ENCODE measurements at places on chromosomes 16 and 17. TPM values are rescaled to one million over a fixed set of nuclear protein-coding genes. Genes with fewer than 3 reads are reported as not detected.

- no peak for DNase-seq
Observed at GRCh38 chr16:51940183-51940582, 606.8 kb downstream of the TOX3 start.

The HIGD1B gene
- not detected for total RNA-seq

DNA sequence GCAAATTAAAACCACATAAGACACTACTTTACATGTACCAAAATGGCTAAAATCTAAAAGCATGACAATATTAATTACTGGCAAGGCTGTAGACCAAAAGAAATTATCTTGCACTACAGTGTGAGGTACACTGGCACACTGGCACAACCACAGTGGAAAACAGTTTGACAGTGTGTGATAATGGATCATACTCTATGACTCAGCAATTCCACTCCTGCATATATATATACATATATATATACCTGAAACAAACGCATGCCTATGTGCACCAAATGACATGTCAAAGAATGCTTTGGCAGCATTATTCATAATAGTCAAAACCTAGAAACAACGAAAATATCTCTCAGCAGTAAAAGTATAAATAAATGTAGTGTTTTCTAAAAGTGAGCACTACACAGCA, 4.6 kb upstream of the DYNLRB2 start:
- DNase-seq, result no peak

DNA sequence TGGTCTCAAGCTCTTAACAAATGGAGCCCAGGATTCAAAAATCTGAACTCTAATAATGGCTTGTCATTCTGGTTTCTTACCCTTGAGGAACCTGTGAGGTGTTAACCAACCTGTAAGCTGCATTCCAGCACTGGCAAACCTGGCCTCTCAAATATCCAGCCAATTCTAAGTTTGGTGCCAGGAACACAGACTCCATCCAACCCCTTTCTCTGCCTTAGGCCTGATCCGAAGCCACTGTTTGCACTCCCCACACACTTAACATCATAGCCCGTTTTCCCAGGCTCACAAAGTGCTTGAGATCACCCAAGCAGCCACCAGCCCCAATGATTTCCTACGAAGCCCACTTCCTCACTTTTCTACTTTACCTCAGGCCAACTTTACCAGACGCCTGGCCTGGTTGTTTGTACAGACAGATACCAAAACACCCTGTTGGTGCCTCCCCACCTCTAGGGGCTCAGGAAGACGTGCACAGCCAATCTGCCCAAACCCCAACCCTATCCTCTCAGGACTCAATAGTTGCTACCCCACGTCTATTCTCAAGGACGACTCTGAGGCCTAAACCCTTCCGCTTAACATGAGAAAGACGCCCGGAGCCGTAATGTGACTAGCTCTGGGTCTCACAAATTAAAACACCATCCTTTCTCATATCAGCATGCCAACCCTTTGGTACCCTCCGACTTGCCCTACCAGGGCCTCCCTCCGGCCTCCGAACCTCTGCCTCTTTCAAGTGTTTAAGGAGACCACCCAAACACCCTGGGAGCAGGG, 3.2 kb upstream of the PER1 start:
- DNase-seq, result no peak

DNA sequence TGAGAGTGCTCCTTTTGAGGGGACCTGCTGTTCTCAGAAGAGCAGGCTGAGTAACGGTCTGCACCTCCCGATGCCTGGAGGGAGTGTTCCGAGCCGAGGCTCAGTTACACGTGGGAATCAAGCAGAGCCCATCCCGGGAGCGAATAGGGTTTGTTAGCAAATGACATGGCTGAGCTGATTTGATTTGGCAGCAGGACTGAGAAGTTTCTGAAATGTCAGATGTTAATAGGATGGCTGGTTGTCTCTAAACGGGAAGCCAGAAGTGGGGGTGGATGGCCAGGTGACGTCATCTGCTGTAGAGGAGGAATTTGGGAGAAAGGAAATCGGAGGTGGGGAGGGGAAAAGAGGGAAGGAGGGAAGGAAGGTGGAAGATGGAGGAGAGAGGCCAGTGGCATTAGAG, 128.0 kb downstream of the RAP1GAP2 start:
- no peak for DNase-seq

GRCh38 chr17:64500862-64501765, 4.3 kb upstream of the POLG2 start:
- no peak for DNase-seq

The TBX21 gene
- not detected for total RNA-seq

DNA sequence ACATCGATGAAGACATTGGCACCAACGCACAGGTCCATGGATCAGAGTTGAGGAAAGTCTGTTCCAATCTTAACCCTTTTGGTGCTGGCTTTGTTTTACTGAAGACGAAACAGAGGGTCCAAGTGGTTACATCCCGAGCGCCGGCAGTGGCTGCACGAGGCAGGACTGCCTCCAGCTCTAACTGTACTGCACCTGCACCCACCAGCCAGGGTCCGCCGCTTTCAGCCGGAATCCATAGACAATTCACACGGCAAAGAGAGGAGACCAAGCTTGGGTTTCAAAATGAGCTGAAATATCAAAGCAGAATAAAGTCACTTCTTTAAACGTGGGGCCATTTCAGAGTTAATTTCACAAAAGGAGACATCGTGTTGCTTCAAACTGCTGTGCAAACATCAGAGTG, 21.2 kb upstream of the ZC3H18 start:
- no peak for DNase-seq

DNA sequence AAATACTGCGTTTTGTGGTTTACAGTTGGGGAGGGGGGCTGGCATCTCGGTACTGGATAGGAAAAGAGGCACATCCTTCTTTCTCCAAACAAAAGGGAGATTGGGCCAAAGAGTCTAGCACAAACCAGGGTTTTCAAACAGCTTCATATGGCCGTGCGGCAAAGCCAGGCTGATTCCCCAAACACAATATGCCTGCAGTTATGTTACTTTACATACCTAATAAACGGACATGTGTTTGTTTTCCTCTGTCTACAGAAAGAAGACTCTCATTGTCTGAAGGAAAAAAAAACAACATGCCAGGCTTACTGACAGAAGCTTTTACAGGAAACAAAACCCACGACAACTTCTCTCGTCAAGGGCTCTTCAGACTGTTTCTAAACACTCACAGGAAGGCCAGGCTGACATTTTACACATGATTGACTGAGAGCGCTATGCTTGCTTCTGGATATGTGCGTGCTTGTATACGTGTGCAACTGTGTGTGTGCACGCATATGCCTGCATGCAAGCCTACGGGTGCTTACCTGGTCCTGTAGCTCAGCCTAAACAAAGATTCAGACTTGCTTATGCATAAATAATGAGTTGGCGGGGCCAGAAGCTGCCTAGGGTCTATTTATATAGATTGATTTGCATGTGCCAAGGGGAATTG, 461.0 kb upstream of the C16orf82 start:
- no peak for DNase-seq

GRCh38 chr17:2089021-2089422, 34.1 kb downstream of the HIC1 start:
- no peak for DNase-seq

- DNase-seq, result no peak
Observed at GRCh38 chr17:77019893-77020379, 120.8 kb upstream of the SEC14L1 start.

The OR3A3 gene
- not detected for total RNA-seq

- DNase-seq, result no peak
Observed at GRCh38 chr16:89612415-89613166, 851 bp upstream of the DPEP1 start.

The SNAI3 gene
- total RNA-seq, result not detected

GRCh38 chr17:3213587-3213986, 6.1 kb downstream of the OR1A1 start:
- DNase-seq, result no peak

DNA sequence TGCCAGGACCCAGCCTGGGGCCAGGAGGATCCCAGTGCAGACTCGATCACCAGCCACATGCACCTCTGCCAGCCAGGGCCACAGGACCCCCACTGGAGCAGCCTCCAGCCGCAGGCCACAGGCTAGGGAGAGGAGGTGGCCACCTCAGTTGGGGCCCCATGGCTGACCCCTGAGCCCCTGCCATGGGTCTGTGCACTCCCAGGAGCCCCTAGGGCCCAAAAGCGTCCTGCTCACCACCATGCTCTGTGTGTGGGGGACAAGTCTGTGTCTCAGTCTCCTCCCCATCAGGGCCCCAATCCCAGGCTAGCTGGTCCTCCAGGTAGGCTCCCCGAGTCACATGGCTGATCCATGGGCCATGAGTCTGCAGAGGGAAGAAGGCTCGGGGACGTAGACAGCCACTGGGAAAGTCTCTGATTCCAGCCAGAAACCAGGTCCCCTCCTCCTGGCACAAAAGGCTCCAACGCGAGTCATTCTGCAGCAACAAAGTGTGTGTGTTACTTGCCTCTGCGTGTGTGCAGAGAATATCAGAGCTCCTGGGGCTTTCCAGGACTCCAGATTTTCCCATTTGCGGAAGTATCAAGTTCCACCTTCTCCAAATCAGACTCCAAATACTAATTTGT, 6.1 kb upstream of the PRSS8 start:
- DNase-seq, result no peak

GRCh38 chr16:88569614-88569984, 604 bp upstream of the ZC3H18 start:
- no peak for DNase-seq

GRCh38 chr16:84138824-84139627, 6.0 kb downstream of the HSDL1 start:
- DNase-seq, result no peak

DNA sequence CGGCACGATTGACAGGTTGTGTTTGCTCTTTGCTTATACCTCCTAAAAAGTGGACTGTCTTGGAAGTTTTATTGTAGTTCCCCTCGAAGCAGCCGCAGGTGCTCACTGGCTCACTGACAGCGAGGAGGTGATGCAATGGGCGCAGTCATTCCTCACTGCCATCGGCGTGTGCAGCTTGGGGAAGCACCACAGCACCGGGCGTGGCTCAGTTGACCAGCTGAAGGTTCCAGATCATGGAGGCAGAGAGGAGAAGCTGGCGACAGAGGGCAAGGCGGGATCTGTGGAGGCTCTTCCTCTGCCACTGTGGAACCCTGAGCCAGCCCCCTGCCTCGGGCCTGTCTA, 72.1 kb upstream of the TNRC6C start:
- DNase-seq, result no peak

DNA sequence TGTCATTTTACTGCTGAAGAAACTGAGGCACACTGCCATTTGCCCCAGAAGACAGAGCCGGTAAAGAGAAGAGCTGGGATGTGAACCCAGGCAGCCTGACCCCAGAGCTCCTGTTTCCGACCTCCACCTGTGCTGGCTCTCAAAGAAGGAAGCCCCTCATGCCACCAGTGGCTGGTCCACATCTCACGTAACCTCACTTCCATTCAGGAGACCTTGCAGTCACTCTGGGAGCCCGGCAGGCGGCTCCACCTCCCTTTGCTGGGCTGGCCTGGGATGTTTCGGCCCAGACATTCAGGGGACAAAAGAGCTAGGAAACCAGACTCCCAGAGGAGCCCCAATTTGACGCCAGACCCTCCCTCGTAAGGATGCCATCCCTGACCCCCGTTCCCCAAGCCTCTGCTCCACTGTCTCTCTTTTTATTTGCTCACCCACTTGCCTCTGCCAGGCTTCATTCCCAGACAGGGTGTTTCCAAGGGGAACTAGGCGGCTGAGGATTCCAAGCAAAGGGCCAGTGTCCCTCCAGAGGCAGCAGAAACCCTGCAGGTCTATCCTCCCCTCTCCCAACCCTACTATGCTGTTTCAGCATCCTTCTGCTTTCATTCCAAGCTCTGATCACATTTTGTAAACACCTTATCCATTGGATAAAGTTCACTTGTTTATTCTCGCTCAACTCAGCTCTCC, 2.8 kb downstream of the TAF1C start:
- no peak for DNase-seq

GRCh38 chr17:51699303-51699702, 439.0 kb downstream of the UTP18 start:
- DNase-seq, result no peak

The NOG gene
- total RNA-seq, result 2.0 TPM

DNA sequence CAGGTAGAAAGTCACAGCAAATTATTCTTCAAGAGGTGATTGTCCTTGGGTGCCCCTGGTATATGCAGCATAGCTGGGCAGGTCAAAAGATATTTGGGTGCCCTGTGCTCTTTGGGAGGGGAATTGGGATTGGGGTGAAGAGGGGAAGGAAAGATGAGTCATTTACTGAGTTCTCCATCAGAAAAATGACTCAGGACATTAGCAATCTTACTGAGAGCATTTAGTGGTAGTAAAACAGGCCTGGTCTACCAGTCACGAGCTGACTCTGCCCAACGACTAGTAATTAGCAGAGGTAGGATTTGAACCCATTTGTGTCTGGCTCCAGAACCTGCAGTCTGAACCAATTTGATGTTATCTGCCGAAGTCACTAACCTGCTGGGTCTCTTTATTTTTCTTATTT, 6.0 kb upstream of the GRIN2A start:
- DNase-seq, result no peak
